Stimulated activated CD4-positive, alpha-beta T cell treated with anti-CD3 and anti-CD28 coated beads, TNF-alpha, amount 100 ng/mL, for 1 hour (primary cell): ENCODE measurements at places on chromosomes 6 and 20.

- DNase-seq: no peak
Observed at GRCh38 chr20:37920679-37921322, 17.9 kb downstream of the VSTM2L start.

- DNase-seq: no peak
Observed at GRCh38 chr6:40253420-40253819, 319.2 kb upstream of the MOCS1 start.

- no peak for DNase-seq
Observed at GRCh38 chr20:36085686-36086267, 68.8 kb upstream of the EPB41L1 start.

- DNase-seq: no peak
Observed at GRCh38 chr6:110674096-110674495, 141.2 kb downstream of the CDK19 start.

DNA sequence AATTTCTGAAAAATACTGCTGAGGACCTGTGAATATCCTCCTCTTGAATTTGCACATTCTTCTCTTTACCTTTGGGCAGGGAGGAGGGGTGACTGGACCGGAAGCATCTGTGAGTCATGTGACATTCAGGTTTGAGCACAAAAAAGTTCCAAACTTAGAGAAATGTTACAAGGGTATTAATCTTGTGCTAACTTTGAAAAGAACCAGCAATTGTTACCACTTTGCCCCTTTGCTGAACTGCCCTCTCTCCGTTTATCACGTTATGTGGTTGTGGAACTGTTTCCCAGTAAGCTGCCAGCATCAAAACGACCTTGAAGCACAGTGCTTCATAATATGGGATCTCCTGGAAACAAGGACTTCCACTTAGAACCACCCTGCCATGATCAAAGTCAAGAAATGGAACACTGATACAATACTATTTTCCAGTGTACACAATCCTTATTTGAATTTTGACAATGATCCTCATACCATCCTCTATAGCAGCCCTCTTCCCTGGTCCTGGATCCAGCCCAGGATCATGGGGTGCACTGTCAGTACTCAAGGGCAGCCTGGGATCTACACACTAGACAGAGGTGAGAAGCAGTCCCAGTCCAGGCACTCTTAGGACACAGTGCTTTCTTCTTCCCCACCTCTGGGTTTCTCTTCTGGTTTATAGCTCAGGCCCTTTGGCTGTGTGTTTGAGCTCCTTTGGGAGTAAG lies 2.3 kb upstream of the TUBB1 start:
- no peak for DNase-seq

DNA sequence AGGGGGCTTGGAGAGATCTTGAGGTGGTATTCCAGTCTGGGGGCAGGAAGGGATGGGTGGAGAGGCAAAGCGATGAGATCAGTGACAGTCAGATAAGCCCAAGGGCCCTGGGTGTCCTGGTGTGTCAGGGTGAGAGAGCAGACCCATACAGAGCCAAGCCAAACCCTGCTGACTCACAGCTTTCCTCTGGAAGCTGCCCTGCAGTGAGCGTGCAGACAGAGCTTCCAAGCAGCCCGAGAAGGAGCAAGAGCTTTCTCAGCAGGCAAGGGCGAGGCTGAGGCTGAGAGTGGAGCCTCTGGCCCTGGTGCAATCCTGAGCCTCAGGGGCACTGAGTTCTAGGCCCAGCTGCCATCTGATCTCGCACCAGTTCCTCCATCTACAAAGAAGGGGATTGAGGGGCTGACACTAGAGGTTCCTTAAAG lies 91.1 kb upstream of the HIVEP1 start:
- no peak for DNase-seq

DNA sequence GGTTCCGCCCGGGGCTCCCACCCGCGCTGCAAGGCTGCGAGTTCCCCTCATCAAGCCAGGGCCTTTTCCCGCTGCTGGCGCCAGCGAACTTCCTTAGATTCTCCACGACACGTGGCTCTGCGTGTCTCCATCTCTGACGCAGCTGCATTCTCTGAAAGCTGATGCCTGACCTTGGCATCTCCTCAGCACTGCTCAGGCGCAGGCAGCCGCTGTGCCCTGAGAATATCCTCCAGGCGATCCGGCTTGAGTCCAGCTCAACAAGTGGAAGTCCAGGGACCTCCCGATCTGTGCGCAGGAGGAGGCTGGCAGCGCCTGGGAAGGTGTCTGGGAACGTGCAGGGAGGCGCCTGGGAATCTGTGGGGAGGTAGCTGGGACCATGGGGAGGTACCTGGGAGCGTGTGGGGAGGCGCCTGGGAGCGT lies 171.2 kb upstream of the THBS2 start:
- no peak for DNase-seq

- no peak for DNase-seq
Observed at GRCh38 chr6:34888514-34888856, 570 bp upstream of the ANKS1A start.

DNA sequence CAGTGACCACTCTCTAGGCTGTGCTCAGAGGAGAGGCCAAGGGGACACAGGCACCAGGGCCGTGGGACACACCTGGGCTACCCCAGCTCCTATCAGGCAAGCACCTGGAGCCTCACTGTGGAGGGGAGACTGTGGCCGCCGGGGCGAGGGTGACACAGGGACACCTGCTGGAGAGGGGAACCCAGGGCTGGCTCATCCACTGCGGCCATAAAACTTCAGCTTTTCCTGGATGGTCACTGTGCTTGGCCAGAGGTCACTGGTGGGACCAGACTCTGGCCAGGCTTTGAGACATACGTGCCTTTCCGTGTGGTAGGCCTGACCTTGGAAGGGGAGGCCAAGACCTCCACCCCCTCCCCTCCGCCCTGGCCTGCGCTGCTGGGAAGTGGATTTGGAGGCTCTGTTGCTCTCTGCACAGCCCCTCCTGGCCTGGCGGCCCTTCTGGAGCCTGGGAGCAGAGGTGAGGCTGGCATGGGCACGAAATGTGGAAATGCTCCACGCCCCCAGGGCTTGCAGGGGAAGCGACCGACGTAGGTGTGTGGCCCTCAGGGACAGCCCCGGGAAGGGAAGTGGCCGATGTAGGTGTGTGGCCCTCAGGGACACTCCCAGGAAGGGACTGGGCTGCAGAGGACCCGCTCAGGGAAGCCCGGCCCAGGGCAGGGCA lies 42.9 kb upstream of the BHLHE23 start:
- no peak for DNase-seq

GRCh38 chr6:143040018-143040417 lies 20.7 kb upstream of the AIG1 start:
- DNase-seq: no peak

DNA sequence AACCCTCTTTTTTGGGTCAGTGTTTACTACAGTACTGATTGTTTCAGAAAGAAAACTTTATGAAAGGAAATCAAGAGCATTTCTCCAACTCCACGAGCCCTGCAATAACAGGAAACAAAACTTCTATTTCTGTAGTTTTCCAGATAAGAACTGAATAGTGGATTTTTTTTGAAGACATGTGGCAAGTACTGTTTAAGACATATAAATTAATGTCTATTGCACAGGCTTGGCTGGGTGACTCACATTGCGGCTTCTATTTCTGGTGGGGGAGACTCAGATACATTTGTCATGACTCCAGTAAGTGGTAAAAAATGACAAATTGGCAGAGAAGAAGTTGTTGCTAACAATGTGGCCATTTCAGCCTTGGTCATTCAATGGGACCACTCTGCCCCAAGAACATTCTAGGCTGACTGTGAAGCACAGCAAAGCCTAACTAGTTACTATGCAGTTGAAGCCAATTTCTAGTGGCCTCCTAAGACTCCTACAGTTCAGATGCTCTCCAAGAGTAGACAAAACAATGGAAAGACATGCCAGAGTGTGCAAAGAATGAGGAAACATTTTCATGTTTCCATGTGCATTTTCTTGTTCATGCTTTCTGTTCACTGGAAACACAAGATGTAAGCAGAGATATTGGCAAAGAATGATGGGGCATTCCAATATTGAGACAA lies 200.9 kb downstream of the EDN1 start:
- no peak for DNase-seq

DNA sequence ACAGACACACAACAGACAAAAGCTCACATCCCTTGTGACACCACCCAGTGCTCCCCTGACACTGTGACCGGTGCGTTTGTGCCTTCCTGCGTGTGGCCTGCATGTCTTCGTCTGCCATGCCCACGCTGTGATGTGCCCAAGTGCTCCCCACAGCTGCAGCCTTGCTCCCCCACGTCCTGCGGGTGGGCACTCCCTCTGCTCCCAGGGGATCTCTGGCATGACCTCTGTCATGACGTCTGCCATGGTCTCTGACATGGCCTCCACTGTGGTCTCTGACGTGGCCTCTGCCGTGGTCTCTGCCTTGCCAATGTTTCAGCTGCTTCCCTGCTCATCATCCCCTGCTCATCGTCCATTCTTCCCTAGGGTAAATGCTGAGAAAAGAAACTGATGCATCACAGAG lies 200.9 kb downstream of the DLL1 start:
- no peak for DNase-seq
